Activated CD8-positive, alpha-beta memory T cell treated with anti-CD3 and anti-CD28 coated beads, Interleukin-2, amount 50 U/mL, for 48 hours (primary cell): ENCODE measurements at places on chromosomes 3 and 15.
A peak's percentile ranks its signal among the peaks of the same experiment; 100 is the strongest.

DNA sequence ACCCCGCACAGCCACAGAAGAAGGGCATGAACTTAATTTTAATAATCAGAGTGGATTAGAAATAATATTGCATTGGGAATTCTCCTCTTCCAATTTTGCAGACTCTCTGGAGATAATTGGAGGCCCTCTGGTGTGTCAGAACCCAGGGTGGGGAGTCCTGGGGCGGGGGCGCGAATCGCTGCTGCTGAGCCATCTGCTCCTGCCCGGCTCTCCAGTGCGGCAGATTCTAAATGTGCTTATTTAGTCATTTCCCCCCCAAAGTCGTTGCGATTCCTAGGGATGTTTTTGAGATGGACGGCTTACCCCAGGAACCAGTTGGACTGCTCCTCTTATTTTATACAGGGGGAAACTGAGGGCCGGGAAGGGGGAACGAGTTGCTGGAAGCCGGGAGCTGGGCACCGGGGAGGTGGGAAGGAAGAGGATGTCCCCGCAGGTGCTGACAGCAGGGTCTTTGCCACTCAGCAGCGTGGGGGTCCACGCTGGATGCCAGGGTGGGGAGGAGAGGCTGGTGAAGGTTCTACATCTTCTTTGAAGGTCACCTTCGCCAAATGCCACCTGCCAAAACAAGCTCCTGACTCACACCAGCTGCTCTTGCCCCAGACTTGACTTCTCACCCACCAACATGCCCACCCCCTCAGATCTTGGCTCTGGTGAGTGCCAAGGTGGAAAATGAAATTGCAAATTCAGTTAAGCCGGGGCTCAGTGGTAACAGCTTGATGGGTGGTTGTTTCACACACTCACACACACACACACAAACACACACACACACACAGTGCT is 91.3 kb upstream of the PRR23E start:
- DNase-seq, result no peak

- DNase-seq, result no peak
Measured at GRCh38 chr3:13234666-13235065, 161.4 kb upstream of the IQSEC1 start.

DNA sequence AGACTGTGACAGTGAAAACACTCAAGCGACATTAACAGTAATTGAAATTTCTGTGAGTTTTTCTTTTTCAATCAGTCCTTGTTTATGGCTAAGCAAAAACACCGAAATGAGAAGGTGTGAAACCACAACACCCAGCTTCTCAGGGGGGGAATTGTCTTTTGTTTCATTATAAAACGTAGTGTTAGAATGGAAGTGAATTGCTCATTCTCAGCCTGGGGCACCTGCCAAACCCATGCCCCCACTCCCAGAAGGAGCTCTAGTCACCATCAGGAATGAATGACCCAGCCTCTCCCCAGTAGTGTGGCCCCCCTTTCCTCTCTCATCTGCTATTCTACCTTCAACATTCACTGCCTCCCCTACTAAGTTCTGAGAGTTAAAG is 185.8 kb upstream of the CFAP20DC start:
- no peak for DNase-seq

- no peak for DNase-seq
Measured at GRCh38 chr3:167675848-167676247, 22.1 kb upstream of the WDR49 start.

GRCh38 chr3:81968658-81969057 is 207.2 kb upstream of the GBE1 start:
- DNase-seq, result no peak

GRCh38 chr3:45756055-45756454 is 40.3 kb downstream of the SLC6A20 start:
- no peak for DNase-seq

GRCh38 chr15:64438653-64439447 is 21.5 kb upstream of the ZNF609 start:
- no peak for DNase-seq

GRCh38 chr3:152232001-152232400 is 36.7 kb upstream of the MBNL1 start:
- DNase-seq, result no peak

DNA sequence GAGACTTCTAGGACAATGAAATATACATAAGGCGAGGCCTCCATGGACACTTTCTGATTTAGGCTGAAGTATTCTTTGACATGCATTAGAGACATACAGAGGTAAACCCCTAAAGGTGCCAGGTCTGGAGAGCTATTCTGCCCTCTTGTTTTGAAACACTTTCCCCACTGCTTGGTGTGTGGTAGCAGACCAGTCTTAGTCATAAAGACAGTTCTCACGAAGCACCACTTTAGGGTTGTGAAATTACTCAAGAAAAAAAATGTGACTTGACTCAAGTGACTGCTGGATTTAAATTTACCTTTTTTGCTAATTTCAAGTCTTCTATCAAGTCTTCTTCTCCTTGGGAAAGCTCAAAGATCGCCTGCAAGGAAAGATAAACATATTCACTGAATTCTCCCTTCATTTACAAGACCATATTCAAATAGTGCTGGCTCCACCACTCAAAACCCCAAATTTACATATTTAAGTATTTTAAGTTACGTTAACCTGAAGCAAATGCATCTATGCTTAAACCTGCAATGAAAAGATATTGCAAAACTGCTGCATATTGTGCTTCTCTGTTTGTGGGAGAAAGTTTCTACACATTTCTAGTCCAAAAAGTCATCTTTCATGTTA is 48.4 kb downstream of the ARHGEF3 start:
- no peak for DNase-seq

DNA sequence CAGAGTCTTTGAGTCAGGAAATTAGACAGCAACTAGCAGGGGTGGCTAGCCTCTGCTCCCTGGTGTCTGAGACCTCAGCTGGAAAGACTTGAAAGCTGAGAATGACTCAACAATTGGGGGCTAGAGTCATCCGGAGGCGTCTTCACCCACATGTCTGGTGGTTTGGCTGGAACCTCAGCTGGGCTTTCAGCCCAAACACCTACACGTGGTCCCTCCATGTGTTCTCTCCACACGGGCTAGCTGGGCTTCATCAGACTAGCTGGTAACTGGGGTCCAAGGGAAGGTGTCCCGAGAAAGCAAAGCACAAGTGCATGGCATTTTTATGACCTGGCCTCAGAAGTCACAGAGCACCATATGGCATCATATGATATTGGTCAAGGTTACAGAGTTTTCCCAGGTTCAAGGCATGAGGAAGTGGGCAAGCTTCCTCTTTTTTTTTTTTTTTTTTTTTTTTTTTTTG is 19.9 kb upstream of the ABHD2 start:
- peak; percentile 77 for DNase-seq

DNA sequence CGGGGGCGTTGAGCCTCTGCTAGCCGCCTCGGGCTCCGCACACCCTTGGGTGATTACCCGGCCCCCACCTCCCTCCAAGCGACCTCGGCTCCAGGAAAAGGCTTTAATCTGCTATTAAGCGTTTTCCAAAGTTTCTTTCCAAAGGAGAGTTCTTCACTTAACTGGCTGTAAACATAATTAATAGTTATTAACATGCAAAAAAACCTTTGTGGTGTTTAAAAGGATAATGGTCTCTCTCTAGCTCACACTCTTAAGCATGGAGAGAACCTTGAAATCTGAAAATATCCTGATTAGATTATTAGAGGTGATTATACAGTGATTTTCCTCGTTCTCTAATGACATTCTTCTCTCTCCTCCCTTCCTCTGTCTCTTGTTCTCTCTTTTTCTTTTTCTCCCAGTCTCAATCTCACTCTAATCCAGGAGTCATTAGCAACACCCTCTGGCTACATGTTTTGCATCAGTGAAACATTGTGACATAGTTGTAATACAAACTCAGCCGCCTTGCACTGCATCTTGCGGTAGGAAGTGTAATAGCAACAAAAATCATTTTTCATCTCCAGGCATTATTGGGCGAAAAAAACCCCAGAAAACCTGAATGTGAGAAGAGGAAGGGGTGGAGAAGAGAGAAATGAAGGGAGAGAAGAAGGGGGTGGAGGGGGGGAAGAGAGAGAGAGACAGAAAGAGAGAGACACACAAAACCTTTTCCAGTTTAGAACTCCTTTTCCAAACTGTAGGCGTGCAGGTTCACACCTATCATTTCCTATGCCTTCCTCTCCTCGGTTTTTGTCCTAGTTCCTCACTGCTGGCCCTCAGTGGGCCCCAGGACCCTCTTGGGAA is 24.4 kb downstream of the NR2F2 start:
- DNase-seq, result no peak

DNA sequence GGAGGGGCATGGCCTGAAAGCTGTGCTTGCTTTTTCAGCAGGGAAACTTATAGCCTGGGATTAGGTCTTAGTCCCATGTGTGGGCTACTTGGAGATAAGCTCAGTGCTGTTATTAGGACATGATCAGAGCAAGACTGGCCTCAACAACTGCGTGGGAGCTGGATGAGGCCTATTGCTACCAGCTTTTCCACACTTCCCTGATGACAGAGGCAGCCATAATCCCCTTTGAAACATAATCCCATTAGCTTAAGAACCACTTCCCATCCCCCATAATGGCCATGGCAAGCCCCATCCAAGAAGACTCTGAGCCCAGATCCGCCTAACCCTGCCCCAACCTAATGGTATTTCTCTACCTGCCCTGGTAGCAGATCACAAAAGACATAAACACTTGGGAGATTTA is 26.6 kb upstream of the GK5 start:
- DNase-seq, result no peak

DNA sequence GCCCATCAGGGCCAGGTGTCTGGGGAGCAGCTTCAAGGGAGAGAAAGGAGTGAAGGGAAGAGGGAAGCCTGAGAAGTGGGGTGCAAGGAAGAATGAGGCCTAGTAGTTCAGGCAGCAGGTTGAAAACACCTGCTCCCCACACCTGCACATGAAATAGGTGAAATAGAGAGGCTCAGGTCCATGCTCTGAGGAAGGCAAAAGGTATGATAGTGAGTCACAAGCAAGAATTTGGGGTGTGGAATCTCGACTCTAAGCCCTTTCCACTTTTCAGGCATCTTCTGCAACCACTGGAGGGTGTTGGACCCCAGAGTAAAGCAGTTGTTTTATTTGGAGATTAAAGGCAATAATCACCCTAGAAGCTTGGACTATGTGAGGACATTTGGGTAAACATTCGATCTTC is 157.5 kb downstream of the CTNNB1 start:
- no peak for DNase-seq

DNA sequence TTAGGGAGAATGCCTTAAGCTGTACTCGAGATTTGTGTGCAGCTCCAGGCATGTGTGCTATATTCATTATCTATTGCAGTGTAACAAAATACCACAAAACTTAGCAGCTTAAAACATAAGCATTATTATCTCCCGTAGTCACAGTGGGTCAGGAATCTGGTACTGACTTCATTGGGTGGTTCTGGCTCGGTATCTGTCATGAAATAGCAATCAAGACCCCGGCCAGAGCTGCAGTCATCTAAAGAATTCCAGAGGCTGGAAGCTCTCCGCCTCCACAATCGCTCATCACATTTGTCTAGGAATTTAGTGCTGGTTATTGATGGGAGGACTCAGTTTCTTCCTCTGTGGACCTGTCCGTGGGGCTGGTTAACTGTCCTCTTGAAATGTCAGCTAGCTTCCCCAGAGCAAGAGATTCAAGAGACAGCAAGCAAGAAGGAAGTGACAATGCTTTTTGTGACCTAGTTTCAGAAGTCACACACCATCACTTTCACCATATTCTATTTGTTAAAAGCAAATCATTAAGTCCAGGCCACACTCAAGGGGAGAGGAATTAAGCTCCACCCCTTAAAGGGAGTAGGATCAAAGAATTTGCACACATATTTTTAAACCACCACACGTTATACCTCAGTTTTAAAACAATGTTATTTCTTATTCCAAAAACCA is 76.1 kb downstream of the TOP2B start:
- no peak for DNase-seq

GRCh38 chr3:157063926-157064325 is 96.0 kb downstream of the CCNL1 start:
- no peak for DNase-seq

GRCh38 chr3:27208961-27209616 is 160.1 kb downstream of the NEK10 start:
- no peak for DNase-seq

DNA sequence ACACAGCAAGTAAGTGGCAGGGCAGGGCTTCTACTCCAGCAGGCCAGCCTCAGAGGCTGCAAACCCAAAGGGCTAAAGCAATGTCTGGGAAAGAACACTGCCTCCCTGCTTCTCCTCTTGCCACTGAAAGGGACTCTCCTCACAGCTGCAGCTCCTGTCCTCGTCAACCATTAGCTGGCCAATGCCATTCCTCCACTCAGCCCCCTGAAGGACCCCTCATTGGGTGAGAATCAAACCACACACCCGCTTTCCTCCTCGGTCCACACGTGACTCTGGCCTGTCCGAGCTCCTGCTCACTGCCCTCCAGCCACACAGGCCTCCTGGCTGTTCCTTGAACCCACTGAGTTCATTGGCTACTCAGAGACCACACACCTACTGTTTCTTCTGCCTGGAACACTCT is 253.7 kb upstream of the TLE3 start:
- no peak for DNase-seq

GRCh38 chr3:189766416-189766815 is 135.2 kb downstream of the TP63 start:
- no peak for DNase-seq

GRCh38 chr15:98953968-98954367 is 53.6 kb downstream of the PGPEP1L start:
- no peak for DNase-seq

DNA sequence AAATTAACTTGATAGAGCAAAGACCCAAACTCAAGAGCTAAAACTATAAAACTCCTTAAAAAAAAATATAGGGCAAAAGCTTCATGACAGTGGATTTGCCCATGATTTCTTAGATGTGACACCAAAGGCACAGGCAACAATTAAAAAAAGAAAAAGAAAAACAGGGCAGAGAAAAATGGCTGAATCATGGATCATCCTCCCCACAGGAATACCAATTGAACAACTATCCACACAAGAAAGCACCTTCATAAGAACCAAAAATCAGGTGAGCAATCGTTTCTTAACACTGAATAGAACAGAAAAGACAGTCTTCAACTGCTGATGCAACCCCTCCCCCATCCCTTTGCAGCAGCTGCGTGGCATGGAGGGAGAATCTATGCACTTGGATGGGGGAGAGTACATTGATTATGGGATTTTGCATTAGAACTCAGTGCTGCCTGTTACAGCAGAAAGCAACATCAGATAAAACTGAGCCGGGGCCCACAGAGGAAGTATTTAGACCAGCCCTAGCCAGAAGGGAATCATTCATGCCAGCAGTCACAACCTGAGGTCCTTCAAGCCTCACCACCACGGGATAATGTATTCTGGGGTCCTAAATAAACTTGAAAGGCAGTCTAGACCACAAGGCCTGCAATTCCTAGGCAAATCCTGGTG is 15.7 kb downstream of the C3orf33 start:
- no peak for DNase-seq

GRCh38 chr3:194344012-194344411 is 7.1 kb downstream of the CPN2 start:
- peak; percentile 93 for DNase-seq

DNA sequence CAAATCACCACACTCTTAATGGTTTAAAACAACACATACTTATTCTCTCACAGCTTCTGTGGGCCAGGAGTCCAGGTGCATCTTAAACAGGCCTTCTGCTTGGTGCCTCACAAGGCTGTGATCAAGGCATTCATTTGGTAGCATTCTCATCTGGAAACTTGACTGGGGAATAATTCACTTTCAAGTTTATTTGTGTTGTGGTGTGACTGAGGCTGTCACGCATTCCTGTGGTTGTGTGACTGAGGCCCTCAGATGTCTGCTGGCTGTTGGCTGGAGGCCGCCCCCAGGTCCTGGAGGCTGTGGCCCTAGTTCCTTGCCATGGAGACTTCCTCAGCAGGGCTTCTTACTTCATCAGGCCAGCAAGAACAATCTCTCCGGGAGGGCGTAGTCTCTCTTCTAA is 16.9 kb upstream of the FAM3D start:
- peak; percentile 63 for DNase-seq
